Mesangial cell (primary cell): ENCODE measurements at places on chromosomes 3 and 15. TPM values are rescaled to one million over a fixed set of nuclear protein-coding genes. Genes with fewer than 3 reads are reported as not detected.

NCEH1 gene
- total RNA-seq = 46.1 and 58.1 TPM in 2 replicates

CD96 gene
- 0.13 TPM in 1 of 2 replicates, not detected in the other for total RNA-seq

GAP43 gene
- total RNA-seq = 0.13 and 0.16 TPM in 2 replicates

DUOXA1 gene
- not detected in 2 replicates for total RNA-seq
